SJSA1 (cell line): ENCODE measurements at places on chromosomes 5 and 9.

- DNase-seq: no peak
Observed at GRCh38 chr9:132809677-132810271, 68.3 kb downstream of the AK8 start.

GRCh38 chr5:147085409-147085808 lies 149.4 kb upstream of the STK32A start:
- no peak for DNase-seq

DNA sequence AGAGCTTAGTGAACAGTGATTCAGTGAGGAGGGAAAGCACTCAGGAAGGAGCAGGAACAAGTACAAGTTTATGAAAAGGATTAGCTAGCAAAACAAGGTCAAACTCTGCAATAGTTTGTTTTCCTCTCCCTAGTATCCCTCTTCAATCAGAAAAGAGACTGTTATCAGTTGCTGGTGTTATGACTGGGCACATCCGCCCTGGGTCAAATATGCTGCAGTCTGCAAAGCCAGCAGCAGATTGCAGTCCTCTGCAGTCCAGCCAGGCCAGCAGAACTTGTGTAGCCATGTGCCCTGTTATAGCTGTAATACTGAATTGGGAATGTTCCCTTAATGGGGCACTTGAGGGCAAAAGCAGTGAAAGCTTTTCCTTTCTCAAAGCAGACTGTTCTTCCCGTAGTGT lies 12.0 kb downstream of the PCDHAC2 start:
- DNase-seq: no peak

GRCh38 chr9:110291921-110292557 lies 35.7 kb upstream of the TXN start:
- no peak for DNase-seq

DNA sequence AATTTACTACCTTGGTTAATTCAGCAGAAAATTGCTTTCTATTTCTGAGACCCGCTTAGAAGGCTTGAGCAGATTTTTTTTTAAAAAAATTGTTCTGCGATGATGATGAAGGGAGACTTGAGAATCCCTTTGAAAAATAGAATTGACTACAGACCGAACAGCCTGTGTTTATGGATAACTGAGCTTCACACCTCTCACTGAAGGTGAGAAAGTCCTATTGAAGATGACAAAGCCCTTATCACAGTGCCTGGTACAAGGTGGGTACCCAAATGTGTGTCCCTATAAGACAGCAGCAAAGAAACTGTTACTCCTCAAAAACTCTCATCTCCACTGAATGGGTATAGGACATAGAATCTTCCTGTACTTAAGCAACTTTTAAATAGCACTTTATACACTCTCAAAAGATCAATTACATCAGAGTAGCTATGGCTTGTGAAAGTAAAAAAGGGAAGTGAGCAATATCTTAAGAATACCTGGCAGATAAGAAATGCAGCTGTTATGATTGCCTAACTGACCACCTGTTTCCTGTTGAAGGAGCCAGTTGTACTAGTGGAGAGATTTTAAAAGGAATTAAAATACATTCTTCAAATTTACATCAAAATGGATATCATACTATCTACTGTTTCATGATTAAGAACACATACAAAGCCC lies 419.7 kb downstream of the CHSY3 start:
- no peak for DNase-seq

- no peak for DNase-seq
Observed at GRCh38 chr9:34256104-34256503, 73.0 kb downstream of the KIF24 start.

GRCh38 chr5:98309785-98310598 lies 463.5 kb upstream of the RGMB start:
- peak; percentile 98 for DNase-seq

GRCh38 chr5:32413466-32414263 lies 30.9 kb downstream of the ZFR start:
- DNase-seq: no peak

DNA sequence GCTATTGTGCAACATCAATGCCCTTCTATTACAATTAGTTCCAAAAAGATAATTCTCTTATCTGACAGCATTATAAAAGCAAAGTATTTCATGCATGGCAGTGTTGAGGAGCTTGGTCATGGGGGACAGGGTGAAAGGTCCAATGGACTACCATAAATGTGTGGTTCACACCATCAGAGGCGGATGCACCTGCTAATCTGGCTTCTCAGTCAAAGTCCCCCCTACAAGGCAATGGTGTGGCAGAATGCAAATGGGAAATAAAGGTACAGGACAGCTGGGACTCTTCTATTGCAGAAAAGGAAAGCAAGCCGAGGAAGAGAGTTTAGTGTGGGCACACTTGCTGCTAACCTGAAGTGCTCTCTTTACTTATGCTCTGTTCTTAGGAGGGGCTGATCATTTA lies 369.1 kb downstream of the NDUFS4 start:
- no peak for DNase-seq

- no peak for DNase-seq
Observed at GRCh38 chr9:13734601-13735000, 455.1 kb upstream of the MPDZ start.

- no peak for DNase-seq
Observed at GRCh38 chr5:74433896-74434829, 206.4 kb downstream of the ENC1 start.

- DNase-seq: no peak
Observed at GRCh38 chr9:74095925-74096324, 401.2 kb upstream of the RORB start.

- no peak for DNase-seq
Observed at GRCh38 chr5:131773805-131774204, 23.0 kb downstream of the FNIP1 start.

- DNase-seq: no peak
Observed at GRCh38 chr5:10626473-10627013, 62.7 kb downstream of the ANKRD33B start.

DNA sequence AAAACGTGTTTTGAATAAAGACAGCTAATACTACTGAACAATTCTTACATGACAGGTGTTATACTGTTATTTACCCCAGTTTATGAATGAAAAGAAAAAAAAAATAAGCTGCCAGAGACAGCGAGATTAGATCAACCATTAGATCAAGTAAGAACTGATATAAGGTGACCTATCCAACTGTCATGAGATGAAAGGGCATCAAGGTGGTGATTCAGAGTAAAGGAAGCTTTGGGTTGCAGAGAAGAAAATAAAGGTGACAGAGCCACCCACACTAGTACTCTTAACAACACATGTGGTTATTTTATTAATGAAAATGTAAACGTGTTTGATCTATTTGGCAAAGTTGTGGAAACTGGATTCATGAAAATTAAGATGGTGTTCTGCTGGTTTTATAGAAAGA lies 435.2 kb downstream of the GABRG2 start:
- no peak for DNase-seq

GRCh38 chr5:142210011-142210410 lies 101.4 kb downstream of the NDFIP1 start:
- no peak for DNase-seq

DNA sequence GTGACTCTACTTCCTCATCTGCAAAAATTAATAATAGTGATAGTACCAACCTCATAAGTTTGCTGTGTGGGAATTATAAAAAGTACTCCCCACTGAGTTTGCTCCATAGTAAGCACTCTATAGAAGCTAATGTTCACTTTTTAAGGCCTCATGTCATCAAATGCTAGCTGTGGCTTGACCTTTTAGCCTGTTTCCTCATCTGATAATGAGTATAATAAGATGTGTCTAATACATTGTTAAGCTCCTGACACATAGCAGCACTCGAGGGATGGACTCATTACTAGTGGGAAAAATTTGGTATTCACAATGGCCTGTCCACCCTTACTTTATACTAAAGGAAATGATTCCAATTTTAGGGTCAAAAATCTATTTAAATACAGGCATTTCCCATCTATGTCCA lies 26.1 kb upstream of the CAST start:
- DNase-seq: no peak

DNA sequence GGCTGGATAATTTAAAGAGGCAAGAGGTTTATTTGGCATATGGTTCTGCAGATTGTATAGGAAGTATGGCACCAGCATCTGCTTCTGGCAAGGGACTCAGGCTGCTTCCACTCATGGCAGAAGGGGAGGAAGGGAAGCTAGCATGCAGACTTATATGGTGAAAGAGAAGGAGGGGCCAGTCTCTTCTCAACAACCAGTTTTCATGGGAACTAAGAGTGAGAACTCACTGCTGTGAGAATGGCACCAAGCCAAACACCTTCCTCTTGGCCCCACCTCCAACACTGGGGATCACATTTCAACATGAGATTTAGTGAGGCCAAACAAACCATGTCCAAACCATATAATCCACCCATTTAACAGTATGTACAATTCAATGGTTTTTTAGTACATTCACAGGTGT lies 113.3 kb upstream of the SHB start:
- DNase-seq: no peak

- no peak for DNase-seq
Observed at GRCh38 chr5:41856644-41857491, 13.4 kb downstream of the OXCT1 start.

DNA sequence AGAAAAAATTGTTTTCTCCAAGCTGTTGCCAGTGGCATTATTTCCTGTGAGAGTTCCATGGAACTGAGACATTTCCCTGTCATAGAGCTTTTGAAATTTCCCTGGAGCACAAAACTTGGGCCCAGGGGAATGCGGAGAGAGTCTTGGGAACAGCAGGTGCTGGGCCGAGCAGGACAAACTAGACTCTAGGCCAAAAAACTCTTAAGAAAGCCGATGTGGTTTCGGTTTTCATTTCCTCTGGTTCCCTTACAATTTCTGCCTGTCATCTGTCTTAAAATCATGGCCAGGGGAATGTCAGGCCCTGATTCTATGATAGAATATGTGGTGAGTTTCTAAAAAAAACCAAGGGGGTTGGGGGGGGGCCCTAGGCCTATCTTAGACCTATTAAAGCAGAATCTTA lies 4.6 kb downstream of the SLC35A4 start:
- no peak for DNase-seq

DNA sequence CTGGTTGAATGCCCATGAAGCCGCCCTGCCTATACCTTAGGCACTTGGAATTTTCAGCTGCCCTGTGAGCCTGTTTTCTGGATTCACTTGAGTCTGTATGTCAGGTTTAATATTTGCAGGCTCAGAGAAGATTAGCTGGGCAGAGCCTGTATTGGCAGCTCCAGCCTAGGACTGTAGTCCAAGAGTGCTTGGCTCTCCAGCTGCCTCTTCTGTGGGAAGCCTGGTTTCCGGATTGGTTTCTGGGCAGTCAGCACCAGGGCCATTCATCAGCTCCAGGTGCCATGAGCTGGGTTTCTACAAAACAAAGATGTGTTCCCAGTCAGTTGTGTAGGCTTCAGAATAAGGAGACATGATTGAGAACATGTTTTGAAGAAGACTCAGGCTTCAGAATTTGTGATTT lies 90.1 kb downstream of the ARHGAP26 start:
- DNase-seq: no peak

- peak; percentile 68 for DNase-seq
Observed at GRCh38 chr5:72156946-72157624, 49.8 kb downstream of the MAP1B start.

GRCh38 chr9:97740848-97741821 lies 44.0 kb upstream of the XPA start:
- DNase-seq: no peak

- no peak for DNase-seq
Observed at GRCh38 chr9:114919611-114920010, 10.8 kb downstream of the TNFSF8 start.

GRCh38 chr9:90446200-90446948 lies 196.2 kb downstream of the DIRAS2 start:
- no peak for DNase-seq

GRCh38 chr5:143713047-143714003 lies 98.6 kb upstream of the HMHB1 start:
- DNase-seq: no peak

DNA sequence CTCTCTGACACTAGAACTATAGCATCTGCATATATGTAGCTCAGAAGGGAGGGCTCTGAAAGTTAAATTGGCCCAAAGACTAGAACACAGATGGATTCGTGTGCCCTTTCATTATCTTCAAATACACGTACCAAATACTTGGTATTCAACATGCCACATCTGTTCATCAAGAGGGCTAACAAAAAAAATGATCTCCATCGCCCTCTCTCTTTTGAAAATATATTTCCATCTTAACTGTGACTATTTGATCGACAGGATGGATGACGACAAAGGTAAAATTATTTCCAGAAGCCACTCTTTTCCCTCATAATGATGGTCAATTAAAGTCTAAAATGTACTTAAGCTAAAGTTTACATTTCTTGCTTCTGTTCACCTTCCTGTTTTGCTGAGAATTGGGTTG lies 77.0 kb downstream of the SEMA6A start:
- DNase-seq: no peak

- DNase-seq: no peak
Observed at GRCh38 chr5:166695326-166695725, 1596.1 kb upstream of the WWC1 start.

- peak; percentile 45 for DNase-seq
Observed at GRCh38 chr9:21688108-21689102, 114.0 kb upstream of the MTAP start.

DNA sequence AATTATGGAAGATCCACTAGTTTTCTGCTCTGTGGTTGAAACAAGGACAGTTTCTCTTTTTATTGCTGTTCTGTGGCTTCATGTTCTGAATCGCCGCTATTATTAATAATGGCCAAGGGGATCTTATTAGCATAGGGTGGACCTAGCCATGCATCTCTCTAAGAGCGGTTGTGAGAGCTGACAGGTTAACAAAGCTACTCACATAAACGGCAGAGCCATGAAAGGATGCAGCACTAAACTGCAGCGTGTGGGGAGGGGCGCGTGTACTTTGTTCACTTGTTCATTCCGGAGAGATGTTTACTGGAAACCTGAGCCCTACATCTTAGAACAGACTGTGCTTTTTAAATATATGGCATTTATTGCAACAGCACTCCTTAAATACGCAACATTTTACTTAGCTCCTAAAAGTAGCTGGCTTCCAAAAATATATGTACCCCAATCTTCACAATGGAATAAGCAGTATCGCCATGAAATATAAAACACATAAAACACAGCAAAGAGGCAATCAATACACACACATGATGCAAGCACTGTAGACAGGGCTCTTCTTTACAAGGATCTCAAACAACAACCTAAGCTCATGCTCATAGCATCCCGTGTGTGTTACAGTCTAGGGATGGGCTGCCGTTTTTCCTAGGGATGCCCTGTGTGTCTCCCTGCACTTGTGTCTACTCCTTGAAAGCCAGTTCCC lies 424.6 kb downstream of the MED10 start:
- no peak for DNase-seq

DNA sequence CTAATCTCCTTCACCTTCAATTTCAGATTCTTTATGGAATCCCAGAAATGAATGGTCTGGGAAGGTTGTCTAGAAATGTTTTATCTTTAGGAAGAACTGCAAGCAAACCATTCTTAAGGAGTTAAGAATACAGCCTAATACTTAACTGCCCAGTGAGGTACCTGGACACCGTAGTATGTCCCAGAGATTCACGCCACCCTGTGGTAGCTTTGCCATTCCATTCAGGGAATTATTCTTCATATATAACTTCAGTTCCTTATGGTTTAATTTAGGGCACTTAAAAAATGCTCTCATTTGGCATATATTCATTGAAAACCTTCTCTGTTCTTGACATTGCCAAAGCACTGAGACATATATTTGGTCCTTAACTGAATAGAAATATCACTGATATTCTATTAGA lies 49.7 kb downstream of the ACTBL2 start:
- DNase-seq: no peak
